ENCODE measurements at places on chromosomes 4 and X.

- DNase-seq: no peak
Measured at GRCh38 chr4:159117968-159118367, 15.1 kb downstream of the RAPGEF2 start.

DNA sequence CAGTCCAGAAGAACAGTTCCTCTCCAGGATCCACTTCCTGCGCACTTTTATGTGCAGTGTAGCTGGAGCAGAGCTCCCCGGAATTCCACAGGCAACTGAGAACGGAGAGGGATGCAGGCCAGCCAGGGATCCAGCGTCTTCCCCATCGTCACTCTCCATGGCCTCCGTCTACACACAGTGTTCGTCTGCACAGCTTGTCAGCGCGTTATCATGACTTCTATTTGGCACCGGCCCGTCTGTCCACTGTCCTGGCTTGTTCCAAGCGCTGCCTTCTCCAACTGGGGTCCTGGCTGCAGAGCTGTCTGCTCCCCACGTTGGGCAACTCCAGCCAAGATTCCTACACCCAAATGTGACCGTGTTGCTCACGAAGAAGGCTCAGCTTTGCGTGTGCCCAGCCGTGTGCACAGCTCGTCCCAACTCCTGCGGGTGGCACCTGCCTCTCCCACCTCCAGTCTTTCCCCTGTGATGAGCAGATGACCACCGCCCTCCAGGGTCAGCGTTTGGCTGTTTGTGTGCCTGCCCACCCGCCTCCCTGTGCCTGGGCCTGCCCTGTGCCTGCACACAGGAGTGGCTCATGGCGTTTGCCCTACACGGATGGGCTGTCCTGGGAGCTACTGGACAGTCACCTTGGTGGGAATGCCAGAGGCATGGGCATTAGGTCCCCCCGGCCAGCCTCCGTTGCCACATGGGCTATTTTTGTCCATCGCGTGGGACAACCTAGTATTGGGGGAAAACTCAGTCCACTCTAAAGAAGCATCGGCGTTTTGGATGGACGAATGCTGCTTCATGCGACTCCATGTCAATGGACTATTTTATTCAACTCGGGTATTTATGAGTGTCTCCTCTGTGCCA, 2.2 kb upstream of the CTBP1 start:
- no peak for DNase-seq

DNA sequence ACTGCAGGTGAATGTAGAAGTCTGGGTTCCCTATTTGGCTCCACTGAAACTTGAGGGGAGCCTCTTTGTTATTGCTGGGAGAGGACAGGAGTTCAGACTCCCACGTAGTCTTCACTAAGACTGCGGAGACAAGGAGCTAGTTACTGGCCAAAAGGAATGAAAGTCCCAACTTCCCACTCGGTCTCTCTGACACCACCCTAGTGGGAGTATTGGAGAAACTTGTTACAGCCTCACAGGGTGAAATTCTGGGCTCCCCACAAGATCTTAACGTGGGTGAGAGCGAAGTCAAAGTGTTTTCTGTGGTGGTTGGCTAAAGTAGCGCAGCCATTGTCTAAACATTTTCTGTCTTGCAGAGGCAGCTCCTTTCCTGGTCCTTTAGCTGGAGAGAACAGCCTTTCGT, 13.5 kb downstream of the MYOZ2 start:
- DNase-seq: no peak

DNA sequence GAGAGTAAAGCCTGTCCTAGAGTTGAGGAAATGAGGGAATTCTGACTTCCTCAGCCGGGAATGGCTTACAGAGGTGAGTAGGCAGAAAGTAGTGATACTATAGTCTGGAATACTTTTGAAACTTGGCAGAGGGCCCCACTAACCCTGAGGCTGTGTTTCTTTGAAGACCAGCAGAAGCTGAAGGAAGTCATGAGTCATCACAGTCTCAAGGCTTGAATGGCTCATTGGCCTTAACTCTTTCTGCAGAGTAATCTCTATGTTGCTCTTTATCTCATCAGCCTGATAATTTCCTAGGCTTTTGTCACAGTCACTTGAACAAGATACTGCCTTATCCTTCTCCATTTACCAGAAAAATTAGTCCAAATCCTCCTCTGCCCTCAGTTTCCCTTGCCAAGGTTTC, 80.8 kb downstream of the ANKRD50 start:
- DNase-seq: no peak

DNA sequence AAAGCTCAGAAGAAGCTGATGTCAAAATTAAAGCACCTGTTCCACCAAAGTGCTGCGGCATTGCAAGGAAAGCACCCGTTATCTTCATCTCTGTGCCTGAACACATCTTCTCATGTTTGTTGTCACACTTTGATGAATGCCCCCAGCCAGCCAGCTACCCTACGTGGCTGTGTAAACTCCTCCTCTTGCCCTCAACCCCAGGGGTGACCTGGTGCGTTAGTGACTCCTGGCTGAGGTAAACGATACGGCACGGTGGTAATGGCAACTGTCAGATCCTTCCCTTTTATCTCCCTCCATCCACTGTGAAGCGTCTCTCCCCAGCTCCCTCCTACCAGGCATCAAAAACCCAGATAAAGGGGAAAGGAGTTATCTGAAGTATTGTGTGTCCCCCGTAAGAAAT, 90.6 kb upstream of the WWC2 start:
- no peak for DNase-seq

- no peak for DNase-seq
Measured at GRCh38 chrX:70755850-70756249, 152.7 kb downstream of the TEX11 start.

- DNase-seq: no peak
Measured at GRCh38 chr4:101279377-101279871, 67.9 kb downstream of the PPP3CA start.

DNA sequence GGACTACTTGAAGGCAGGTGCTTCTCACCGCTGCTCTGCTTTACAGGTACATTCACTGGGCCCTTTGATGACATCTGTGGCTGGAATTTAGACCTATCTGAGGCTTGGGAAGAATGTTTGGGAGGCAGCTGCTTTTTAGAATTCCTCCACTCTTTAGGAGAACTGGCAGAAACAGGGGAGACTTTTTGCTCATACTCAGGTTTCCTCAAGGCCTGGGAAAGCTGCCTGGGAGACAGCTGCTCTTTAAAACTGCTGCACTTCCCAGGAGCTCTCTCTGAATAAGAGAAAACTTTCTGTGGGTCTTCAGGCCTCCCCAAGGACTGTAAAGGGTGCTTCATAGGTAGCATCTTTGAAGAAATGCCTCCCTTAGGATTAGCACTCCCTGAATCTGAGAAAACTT, 14.3 kb downstream of the CT47C1 start:
- DNase-seq: no peak

DNA sequence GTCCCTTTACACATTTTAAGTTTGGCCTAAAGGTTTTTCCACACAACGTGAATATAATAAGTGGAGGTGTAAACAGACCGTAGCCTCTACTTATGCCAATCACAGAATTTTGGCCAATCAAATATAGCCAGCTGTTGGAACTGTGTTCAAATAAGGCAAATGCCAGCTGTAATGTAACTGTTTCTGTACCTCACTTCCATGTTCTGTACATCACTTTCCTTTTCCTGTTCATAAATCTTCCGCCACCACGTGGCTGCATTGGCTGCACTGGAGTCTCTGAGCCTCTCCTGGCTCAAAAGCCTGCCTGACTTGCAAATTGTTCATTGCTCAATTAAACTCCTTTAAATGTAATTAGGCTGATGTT, 105.1 kb upstream of the SMIM31 start:
- no peak for DNase-seq

DNA sequence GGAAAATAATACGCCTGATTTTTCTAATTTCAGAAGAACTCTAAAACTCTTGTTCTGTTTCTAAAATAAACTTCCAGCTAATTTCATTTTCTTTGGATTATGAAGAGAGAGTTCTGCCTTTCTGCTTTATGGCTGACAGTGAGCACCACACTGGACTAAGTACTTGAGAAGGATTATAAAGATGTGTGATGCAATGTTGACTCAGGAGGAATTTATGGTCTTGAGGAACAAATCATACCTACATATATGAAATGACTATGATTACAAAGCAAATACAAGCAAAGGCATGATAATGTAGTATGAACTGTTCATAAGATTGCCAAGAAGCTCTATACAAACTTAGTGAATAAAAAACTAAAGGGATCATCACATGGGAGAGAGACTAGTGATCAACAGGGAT, 13.0 kb upstream of the SLC25A5 start:
- DNase-seq: no peak

GRCh38 chr4:119317990-119318389, 3.9 kb downstream of the FABP2 start:
- DNase-seq: no peak

GRCh38 chrX:148698221-148698620, 197.8 kb downstream of the AFF2 start:
- no peak for DNase-seq

DNA sequence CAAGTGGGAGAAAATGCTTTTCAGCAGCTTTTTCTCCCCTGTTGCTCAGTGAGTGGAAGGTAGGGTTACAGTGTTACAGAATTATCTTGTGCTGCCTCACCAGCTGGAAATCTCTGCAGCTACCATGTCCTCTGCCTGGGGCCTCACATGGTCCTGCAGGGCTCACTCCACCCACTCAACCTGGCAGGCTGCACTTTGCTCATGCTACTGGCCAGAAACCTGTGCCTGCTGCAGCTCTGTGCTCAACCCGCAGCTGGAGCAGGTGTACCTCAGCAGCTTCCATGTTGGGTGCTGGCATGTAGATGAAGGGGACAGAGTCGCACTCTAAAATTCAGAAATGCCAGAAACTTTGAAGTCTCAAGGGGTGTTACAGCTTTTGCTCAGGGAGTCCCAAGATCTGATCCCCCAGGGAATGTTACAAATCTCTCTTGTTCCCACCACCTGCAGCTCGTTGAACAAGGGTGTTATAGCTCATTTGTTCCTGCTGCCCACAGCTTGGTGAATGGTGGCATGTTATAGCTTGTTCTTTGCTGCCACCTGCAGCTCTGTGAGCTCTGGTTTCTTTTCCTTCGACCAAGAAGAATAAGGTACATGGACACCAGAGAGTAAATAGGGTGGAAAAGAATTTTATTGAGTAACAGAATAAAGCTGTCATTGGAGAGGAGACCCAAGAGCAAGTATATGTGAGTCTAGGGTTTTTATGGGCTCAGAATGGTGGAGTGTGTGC, 845.8 kb downstream of the TECRL start:
- DNase-seq: no peak

DNA sequence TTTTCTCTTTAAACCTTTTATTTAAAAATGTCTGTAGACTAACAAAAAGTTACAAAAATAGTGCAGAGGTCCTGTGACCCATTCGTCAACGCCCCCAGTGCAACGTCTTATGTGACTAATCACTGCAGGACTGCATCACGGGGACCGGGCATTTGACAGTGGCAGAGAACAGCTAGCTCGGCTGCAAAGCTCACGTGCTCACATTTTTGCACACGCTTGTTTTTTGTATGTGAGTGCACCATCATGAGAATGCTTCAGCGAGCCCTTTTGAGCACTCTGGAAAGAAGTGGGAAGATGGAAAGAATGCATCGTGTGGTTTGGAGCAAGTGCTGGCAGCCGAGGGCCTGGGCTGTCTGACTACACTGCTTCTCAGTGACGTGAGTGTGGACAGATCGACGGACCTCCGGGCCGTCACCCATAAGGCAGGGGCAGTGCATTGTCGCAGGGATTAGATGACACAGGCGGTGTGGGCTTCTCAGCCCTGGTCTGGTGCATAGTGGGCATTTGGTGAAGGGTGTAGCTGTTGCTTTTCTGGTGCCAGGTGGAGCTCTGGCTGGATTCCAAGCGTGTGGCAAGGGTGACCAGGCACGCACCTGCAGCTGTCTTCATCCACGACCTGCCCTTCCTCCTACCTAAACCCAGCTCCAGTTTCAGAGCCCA, 17.7 kb downstream of the SPON2 start:
- DNase-seq: no peak

DNA sequence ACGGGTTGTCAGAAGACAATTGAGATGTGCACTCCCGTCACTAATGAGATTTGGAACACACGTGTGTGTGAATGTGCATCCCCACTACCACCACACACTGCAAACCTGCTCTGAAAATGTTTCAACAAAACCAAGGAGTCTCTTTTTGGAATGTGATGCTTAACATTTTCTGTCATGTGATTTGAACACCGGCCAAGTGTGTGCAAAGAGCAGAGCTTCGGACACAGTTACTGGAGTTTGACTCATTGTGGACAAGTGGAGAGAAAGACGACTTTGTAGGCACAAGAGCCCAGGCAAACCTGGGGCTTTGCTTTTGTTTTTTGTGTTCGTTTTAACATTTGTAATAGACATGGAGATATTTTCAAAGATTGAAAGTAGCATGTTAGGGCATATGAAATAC, 49.2 kb downstream of the CCKAR start:
- DNase-seq: no peak

GRCh38 chr4:40710484-40711254, 39.1 kb upstream of the NSUN7 start:
- no peak for DNase-seq

- no peak for DNase-seq
Measured at GRCh38 chr4:141391771-141392170, 171.1 kb downstream of the ZNF330 start.

GRCh38 chr4:183130328-183131155, 31.5 kb downstream of the WWC2 start:
- DNase-seq: no peak

DNA sequence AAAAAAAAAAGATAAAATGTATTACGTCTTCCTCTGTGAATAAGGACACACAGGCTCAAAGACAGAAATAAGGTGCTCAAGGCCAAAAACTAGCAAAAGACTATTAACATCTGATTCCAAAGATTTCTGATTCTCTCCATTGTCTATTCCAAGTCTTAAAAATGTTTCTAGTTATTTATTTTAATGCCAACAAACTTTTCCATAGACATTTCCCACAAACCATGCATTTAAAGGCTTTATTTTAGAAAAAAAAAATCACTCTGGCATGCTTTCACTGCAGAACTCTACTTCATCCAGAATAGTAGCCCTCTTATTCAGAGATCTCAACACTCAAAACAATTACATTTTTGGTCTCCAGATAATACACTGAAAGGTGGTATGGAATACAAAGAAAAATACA, 545.0 kb upstream of the TENM3 start:
- DNase-seq: no peak

DNA sequence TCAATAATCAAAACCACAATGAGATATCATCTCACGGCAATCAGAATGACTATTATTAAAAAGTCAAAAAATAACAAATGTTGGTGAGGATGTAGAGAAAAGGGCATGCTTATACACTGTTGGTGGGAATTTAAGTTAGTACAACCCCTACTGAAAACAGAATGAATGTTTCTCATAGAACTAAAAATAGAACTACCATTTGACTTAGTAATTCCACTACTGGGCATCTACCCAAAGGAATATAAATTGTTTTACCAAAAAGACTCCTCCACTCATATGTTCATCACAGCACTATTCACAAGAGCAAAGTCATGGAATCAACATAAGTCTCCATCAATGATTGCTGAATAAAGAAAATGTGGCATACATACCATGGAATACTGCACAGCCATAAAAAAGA, 278.1 kb upstream of the ARSJ start:
- no peak for DNase-seq

GRCh38 chr4:25842229-25842845, 20.5 kb downstream of the SEL1L3 start:
- no peak for DNase-seq

GRCh38 chr4:112003231-112003907, 141.9 kb upstream of the FAM241A start:
- DNase-seq: no peak
